ENCODE measurements at places on chromosomes 13 and 19.

DNA sequence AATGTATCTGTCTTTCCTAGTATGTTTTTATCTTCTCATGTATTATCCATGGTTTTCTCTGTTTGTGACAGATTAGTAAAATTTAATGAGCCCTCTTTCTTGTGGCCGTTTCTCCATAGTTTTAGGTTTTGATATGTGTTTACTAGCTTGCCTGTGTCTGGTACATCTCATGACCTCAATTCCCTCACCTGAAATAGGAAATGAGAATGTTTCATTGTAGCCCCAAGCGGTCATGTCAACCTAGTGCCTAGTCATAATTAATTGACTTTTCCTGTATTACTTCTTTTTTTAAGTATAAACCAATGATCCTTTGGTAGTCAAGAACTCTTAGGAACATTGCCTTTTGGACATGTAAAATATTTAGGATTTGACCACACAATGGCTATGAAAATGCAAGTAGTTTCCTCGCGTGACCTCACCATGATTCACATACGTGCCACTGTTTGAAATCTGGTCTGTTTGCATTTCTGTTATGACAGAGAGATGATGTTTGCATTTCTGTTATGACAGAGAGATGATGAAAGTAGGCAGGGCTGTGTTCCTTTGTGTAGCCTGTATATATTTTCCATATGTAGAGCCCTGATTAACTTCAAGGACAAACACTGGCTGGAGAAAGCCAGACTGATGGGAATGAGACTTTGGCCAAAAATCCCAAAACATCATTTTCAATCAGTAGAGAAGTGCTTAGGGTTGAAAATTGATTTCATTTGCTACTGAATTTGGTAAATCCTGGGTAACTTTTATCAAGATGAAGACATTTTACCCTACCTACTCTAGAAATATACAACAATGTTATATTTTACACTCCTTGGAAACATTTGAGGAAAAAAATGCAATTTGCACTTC lies 104.8 kb downstream of the TNFRSF19 start:
- DNase-seq, result no peak

DNA sequence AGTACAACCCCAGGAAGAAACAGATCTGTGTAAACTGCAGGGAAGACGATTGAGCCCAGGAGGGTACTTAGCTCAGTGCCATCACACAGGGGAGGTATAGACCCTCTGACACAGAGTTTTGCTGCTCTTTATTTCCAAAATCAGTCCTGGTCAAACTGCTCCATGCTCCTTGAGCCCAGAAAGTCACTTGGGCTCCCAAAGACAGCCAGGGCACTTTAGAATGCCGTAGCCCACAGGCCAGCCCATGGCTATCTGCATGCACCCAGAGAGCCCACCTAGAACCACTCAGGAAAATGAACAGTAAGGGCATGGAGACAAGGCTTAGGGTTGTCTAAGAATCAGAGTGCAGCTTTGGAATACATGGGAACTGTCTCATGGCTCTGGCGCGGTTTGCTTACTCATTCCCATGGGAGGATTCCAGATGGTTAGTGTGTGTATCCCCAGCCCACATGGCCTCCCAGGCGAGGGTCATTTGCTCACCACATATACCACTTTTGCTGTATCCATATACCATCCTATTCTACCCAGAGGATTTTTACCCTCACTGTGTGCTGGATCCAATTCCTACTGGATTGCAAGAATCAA lies 14.7 kb upstream of the PDCD5 start:
- no peak for DNase-seq

- DNase-seq, result peak; percentile 96
Observed at GRCh38 chr13:109764470-109765291, 21.7 kb downstream of the IRS2 start.

- DNase-seq, result no peak
Observed at GRCh38 chr19:48760504-48761205, 5.3 kb downstream of the FGF21 start.

GRCh38 chr19:48859711-48860572 lies 8.5 kb downstream of the PLEKHA4 start:
- DNase-seq, result no peak

- DNase-seq, result no peak
Observed at GRCh38 chr13:77574096-77574495, 38.6 kb downstream of the SCEL start.

DNA sequence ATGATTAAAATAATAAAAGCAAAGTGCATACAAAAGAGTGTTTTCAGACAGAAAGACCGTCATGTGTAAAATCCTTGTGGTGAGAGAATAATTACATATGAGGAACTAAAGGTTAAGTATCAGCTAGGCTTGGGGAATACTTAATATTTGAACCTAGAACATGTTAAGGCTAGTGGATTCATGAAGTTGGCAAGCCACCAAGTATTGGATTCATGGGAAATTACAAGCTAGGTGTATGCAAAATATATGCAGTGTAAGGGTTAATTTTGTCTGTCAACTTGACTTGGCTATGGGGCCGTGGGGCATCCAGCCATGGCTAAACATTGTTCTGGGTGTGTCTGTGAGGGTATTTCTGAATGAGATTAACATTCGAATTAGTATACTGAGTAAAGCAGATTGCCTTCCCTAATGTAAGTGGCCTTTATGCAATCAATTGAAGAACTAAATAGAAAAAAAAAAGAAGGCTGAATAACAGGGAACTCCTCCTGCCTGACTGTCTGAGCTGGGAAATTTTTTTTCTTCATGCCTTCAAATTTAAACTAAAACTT lies 533.5 kb upstream of the KLF12 start:
- DNase-seq, result no peak

DNA sequence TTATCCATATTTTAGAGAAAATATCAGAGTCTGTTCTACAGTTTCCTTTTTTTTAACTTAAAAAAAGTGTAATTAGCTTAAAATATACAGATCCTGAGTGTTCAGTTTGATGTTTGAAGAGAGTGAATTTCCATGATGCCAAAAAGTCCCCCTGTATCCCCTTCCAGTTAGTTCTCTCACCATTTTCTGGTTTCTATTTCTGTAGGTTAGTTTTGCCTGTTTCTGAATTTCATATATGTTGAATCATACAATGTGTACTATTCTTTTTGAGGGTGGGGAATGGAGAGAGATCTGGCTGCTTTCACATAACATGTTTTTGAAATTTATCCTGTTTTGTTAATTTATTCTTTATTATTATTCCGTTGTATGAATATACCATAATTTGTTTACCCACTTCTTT lies 95.9 kb downstream of the PDS5B start:
- DNase-seq, result no peak
